ENCODE measurements at places on chromosomes 11 and 22.

- DNase-seq = no peak
Observed at GRCh38 chr11:131744847-131745246, 374.4 kb downstream of the NTM start.

GRCh38 chr11:30587269-30587812 lies 1.2 kb upstream of the MPPED2 start:
- DNase-seq = no peak

- DNase-seq = no peak
Observed at GRCh38 chr22:46758121-46758520, 4.3 kb upstream of the TBC1D22A start.

GRCh38 chr11:100757646-100758045 lies 70.6 kb downstream of the ARHGAP42 start:
- no peak for DNase-seq

GRCh38 chr22:46021577-46021976 lies 44.6 kb upstream of the WNT7B start:
- DNase-seq = no peak

GRCh38 chr22:19149991-19150390 lies at the start of gene GSC2:
GSC2 (minus strand) TSS chr22:19150292; CDS start chr22:19150283, 9 bp downstream.
- DNase-seq = no peak

DNA sequence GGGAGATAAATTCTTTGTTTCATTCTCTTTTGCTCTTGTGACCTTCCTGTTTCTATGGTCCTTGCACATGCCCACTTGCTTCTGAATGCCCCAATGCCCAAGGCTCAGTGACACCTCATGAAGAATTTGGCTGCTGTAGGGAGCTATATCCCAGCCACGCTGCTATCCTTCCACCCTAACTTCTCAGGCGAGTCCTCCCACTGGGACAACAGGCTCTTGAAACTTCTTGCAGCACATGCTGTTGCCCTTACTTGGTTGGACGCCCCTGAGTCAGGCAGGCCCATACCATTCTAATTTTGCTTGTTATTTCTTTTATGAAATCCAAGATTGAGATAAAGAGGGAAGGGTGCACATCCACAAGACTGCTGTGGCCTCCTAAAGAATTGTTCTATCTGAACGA lies 57.6 kb upstream of the BLID start:
- DNase-seq = no peak

- no peak for DNase-seq
Observed at GRCh38 chr11:100072131-100072530, 615.0 kb upstream of the ARHGAP42 start.

- DNase-seq = no peak
Observed at GRCh38 chr22:23752750-23753149, 1.5 kb downstream of the VPREB3 start.

GRCh38 chr11:119625206-119625978 lies 103.6 kb downstream of the NECTIN1 start:
- no peak for DNase-seq

DNA sequence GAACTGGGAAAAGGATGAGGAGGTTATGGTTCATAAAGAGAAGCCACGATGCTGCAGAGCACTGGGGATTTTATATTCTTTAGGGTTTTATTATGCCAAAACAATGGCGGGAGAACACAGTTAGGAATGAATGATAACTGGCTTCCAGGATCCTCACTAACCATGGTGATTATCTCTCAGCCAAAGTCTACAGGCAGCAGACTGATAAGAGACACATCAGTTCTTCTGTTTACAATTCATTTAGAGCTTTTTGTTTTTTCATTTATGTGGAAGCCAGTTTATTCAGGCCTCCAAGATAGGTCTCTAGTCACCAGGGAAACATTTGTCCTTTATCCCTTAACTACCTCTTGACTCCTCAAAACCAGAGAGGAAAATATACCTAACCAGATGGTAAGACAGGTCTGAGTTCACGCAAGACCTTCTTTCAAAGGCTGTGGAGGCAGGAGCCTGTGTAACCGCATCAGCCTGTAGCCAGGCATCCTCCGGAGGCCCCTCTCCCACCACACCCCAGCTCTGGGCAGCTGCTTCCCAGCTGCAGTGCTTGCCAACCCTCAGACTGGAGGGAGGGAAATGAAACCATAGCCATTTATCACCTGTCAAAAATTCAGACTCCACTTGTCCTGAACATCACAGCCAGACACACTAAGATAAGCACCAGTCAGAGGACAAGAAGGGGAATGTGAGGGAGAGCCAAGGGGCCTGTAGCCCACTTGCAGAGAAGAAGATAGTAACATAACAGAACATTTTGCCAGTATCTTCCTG lies 57.2 kb upstream of the FAM181B start:
- no peak for DNase-seq

DNA sequence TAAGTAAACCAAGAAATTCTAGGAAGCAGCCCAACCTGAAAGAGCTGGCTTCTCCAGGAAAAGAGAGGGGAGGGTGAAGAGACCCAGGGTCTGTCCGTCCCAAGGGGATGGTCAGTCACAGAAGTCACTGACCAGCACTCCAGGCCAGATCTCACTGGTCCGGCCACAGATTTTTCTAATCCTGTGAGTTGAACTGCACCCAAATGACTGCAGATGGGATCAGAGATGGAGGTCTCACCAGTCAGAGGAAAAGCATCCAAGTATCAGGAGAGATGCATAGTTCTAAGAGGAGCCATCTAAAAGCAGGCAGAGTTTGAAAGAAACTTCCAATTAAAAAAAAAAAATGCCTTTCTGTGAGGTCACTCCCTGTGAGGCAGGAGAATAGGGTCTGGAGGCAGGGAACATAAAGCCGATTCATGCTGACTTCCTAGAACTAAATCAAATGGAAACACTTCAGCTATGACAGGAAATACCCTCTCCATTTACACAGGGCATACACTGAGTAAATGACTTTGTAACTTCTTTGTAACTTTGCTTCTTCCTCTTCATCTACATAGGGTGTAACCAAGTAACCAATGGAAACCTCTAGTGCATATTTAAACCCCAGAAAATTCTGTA lies 144.5 kb downstream of the CCDC34 start:
- DNase-seq = no peak

DNA sequence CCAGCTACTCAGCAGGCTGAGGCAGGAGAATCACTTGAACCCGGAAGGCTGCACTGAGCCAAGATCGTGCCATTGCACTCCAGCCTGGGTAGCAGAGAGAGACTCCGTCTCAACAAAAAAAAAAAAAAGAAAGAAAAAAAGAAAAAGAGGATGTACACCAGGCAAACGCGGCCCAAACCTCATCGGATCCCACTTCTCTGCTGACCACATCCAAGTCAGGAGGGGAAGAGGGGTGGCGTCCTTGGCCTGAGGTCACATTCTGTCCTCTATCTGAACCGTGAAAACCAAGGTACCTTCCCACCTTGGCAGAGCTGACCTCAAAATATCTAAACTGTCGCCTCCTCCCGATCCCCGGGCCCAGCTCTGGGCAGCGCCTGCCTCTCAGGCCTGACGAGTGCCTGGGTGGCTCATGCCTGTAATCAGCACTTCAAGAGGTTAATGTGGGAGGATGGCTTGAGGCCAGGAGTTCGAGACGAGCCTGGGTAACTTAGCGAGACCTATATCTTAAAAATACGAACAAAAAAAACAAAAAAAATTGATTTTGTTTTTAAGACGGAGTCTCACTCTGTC lies 25.1 kb downstream of the RGL4 start:
- no peak for DNase-seq

- DNase-seq = peak; percentile 7
Observed at GRCh38 chr11:77557553-77557952, 32.2 kb upstream of the AQP11 start.

GRCh38 chr22:45612451-45612901 lies 59.2 kb upstream of the ATXN10 start:
- no peak for DNase-seq

- DNase-seq = no peak
Observed at GRCh38 chr11:75330291-75330690, 21.2 kb downstream of the ARRB1 start.

DNA sequence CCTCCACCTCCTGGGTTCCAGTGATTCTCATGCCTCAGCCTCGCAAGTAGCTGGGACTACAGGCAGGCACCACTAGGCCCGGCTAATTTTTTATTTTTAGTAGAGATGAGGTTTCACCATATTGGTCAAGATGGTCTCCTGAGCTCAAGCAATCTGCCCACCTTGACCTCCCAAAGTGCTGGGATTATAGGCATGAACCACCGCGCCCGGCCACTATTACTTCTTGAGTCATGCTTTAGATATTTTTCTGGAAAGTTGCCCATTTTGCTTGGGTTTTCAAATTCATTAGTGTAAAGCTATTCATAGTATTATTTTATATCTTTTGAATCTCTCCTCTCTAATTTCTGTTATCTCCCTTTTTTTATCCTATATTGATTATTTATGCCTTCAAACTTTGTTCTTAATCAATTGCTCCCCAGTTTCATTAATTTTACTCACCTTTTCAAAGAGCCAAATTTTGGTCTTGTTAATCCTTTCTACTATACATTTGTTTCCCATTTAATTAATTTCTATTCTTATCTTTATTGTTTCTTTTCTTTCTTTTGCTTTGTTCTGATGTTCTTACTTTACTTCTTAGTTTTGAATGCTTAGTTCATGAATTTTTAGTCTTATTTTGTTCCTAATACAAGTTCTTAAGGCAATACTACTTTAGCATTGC lies 10.3 kb upstream of the RAC2 start:
- peak; percentile 69 for DNase-seq

DNA sequence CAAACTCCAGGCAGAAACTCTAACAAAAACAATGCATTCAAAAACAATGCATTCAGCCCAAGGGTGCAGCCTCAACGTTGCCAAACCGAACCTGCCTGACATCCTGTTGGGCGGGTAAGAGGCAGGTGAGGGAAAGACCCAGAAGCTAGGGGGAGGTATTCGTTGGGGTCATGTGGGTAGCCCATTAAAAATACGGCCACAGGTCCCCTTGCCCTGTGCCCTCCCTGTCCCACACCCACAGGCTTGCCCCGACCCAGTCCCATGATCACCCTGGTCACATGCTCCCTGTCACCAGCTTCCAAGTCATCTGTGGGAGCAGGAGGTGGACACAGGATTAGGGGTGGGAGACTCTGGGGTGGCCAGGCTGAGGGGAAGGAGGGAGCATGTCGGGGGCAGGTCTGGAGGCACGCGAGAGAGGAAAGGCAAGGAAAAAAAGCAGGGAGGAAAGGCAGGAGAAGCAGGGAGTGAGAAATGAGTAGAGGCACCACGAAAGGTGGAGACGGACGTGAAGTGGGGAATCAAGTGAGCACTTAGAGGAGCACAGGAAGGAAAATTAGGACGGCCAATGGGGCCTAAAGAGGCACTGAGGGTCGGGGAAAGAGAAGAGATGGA lies 683 bp downstream of the PLA2G6 start:
- peak; percentile 33 for DNase-seq

- no peak for DNase-seq
Observed at GRCh38 chr11:72816404-72816990, 2.3 kb downstream of the ATG16L2 start.

DNA sequence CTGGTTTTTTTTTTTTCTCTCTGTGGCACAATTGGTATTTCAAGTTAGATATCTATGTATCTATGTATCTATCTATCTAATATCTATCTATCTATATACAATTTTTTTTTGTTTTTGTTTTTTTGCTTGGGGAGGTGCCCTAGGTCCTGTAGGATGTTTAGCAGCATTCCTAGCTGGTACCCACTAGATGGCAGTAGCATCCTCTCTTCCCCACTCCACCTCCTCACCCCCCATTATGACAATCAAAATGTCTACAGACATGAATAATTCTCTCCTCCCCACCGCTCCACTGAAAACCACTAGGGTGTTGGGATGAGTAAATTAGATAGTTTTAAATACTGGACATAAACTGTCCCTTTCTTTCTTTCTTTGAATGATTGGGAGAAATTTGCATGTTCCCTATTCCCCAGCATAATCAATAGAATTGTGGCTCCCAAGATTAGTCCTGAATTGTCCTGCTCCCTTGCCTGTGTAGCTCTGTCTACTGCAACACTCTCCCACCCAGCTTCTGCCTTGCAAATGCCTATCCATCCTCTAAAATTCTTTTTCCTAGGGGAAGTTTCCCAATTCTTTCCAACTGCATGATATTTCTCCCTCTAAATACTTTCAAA lies 1152.4 kb downstream of the LRRC4C start:
- peak; percentile 58 for DNase-seq

DNA sequence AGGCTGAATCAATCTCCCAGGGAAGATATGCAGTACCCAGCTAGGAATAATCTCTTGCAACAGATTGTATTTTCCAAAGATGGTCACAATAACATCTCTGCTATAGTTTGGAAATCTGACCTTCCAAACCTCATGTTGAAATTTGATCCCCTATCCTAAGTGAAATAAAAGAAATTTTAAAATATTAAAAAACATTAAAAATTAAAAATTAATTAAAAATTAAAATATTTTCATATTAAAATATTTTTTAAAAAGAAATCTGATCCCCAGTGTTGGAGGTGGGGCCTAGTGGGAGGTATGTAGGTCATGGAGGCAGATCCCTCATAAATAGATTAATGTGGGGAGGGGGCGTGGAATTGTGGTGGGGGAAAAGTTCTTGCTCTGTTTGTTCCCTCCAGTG lies 79.7 kb downstream of the FAM168A start:
- DNase-seq = no peak

DNA sequence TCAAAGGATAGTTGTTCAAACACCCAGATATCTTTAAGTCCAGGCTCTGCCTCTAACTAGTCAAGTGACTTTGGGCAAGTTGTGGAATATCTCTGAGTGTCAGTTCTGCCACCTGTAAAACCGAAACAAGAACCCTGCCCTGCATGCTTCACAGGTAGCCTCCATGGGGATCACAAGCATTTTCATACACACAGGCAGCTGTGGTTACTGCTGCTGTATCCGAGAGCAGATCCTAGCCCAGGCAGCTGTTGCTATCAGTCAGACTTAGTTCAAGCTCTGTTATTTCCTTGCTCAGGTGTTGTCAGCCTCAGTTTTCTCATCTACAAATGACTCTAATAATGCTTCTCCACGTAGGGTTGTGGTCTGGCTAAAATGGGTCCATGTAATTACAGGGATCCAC lies 6.5 kb upstream of the RASD2 start:
- DNase-seq = no peak

DNA sequence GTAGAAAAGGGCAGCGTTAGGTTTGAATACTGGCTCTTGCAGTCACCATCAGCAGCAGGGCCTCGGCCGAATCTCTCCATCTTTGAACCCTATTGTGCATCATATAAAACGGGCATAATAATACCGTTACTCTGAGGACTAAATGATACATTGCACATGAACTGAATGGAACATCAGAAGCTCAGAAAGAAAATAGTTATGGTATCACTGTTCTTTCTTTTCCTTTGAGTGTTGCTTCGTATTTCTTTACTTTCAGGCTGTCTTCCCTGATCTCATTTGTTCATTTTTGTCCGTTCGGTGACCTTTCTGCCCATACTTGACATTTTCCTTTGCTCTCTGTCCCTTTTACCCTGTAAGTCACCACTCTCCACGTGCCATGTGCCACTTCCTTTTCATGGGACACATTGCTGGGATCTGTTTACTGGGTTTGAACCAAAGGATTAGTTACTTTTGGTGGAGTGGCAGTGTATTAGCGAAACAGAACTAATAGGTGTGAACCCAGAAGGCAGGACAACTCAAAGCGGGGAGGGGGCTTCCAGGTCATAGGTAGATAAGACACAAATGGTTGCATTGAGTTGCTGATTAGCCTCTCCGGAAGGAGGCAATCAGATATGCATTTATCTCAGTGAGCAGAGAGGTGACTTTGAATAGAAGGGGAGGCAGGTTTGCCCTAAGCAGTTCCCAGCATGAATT lies 717 bp upstream of the ZNF202 start:
- DNase-seq = no peak

GRCh38 chr11:111429066-111429506 lies 50.0 kb upstream of the POU2AF1 start:
- DNase-seq = peak; percentile 52

GRCh38 chr11:69721745-69722144 lies 17.9 kb upstream of the FGF19 start:
- DNase-seq = no peak

- no peak for DNase-seq
Observed at GRCh38 chr11:117010808-117011540, 87.3 kb downstream of the SIK3 start.

- DNase-seq = no peak
Observed at GRCh38 chr11:103633819-103634590, 402.4 kb upstream of the DDI1 start.
